ENCODE measurements at places on chromosomes 7 and 10.

DNA sequence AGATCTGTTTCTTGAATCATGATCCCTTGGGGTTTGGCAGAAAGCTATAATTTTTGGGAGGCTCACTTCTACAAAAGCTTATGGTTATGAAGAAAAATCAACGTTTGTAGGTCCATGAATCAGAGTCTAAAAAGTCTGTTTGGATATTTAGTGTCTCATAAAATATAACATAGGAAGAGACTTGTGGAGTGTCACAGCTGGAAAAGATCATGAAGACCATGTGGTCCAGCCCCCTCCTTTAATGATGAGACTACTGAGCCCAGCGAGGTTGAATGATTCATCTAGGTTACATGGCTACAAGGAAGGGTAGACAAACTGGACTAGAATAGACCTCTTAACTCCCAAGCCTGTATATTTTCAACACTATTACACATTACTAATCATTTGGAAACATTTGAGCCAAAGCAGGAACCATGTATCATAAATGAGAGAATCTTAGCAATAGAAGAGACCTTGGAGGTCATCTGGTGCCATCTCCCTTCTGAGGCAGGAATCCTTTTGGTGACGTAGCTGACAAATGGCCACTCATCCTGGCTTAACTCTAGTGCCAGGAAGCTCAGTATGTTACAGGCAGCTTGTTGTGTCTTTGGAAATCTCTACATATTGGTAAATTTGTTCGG lies 152.5 kb downstream of the CREB5 start:
- DNase-seq, result no peak

DNA sequence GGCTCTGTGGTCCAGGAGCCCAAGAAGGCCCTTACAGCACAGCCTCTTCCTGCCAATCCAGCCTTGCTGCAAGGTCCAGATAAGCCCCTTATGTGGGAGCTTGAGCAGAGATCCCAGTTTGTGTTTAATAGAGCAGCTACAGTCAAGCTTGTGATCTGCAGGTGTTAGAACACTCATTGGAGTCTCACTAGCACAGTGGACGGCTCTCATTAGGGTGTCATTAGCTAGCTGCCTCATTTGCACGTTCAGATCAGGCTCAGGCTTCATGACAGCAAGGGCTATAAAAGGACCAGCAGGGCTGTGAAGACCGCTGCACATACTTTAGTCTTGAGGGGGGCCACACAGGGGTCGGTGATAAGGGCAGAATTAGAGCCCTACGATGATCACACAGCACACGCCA lies 443.2 kb downstream of the RPS24 start:
- no peak for DNase-seq

DNA sequence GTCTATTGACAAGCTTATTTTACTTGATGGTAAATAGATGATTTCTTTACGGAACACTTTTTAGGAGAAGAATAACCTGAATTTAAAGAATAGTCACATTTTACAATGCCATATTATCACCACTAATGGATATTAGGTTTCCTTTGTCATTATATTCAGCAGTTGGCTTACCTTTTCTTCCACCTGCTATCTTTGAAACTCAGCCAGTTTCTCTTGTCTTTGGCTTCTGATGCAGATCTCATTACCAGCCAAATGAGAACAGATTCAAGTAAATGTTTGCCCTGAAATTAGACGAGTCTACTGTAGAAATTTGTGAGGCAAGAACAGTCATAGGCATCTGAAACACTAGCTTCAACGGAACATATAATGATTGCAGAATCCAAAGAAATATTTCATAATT lies 85.5 kb upstream of the OIT3 start:
- DNase-seq, result no peak

GRCh38 chr10:7159928-7160327 lies 250.9 kb downstream of the SFMBT2 start:
- no peak for DNase-seq

DNA sequence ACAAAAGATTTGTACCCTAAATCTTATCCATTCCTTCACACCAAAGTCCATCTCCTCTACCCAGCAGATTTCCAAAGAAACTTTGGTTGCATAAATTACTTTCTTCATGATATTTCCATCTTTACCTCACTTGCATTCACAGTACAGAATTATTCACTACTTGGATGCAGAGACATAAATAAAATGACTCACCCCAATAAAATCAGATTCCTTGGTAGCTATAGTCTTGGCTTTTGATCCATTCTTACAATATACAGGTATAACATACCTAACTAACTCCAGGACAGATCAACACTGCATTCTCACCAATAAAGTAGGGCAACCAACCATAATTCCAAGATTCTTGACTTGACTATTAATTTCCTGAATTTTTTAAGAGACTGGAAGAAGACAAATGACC lies 815.1 kb downstream of the MAGI2 start:
- no peak for DNase-seq

DNA sequence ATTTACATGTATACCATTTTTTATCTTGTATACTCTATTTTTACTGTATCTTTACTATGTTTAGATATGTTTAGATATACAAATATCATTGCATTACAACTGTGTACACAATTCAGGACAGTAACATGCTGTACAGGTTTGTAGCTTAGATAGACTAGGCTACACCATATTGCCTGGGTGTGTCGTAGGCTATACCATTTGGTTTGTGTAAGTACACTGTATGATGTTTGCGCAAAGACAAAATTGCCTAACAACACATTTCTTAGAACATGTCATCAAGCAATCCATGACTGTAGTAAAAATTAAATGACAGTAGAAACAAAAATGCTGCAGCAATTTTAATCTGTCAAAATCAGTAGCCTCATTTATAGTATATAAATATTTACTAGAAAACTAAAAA lies 812.2 kb downstream of the GRM8 start:
- no peak for DNase-seq

DNA sequence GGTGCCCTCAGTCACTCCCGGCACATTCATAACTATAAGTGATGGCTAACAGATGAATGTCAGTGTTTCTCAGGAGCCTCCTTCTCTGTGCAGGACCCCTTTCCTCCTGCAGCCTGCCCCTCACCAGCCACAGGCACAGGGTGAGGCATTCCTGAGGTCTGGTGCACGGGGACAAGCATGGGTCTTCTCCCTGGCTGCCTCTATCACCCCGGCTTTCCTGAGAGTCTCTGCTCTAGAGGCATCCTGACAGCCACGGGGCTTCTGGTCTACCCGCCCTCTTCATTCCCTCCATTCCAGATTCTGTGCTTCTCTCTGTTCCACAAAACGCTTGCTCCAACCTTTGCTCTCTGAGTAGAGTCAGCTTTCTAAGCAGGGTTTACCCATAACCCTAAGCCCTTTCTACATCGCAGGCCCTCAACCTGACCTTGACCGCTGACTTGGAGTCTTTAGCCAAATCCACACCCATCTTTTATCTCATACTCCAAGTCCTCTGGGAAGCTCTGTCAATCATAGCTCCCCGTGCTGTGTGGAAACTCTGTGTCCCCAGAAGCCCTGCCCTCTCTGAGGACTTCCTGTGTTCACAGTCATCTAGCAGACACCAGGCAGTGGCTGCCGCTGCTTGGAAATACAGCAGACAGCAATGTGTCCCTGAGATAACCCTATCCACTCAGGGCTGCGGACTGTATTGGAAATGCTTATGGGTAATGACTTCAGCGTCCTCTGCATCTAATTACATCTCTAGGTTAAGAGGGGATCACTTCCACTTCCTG lies 159.0 kb downstream of the SFMBT2 start:
- DNase-seq, result no peak

GRCh38 chr10:71270301-71271220 lies 48.5 kb upstream of the SLC29A3 start:
- DNase-seq, result no peak

DNA sequence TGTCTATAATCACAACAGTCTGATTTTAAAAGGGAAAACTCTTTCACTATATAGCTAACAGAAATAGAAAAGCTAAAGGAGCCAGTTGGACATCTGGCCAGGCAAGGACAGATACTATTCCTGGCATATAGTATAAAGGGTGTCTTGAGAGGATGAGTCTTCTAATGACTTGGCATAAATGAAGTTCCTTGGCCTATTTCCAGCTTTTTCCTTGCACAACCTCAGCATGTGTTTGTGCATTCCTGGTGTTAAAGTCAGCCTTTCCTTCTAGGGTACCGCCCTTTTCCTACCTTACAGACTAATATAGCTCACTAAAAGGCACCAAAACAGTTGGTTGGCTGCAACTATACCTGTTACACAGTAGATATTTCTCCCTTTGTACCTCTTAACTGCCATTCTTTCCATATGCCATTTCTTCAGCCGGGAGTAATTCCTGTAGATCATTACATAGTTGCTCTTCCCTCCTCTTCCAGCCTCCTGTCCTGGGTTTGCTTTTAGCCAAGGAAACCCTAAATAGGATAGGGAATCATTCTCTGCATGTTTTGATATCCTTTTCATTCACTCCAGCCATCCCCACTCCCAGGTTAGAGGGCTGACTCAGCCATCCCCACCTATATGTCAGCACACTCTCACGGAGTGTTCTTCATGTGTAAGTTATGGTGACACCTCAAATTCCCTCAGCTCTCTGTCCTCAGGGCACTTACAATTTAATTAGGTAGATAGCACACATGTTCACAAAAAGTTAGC lies 102.1 kb upstream of the MDFIC start:
- no peak for DNase-seq

All from activated CD8-positive, alpha-beta memory T cell treated with anti-CD3 and anti-CD28 coated beads for 1 hour (primary cell).